ENCODE measurements at places on chromosomes 5 and 9.
A peak's percentile ranks its signal among the peaks of the same experiment; 100 is the strongest.

GRCh38 chr5:65127161-65127901 lies 354.4 kb downstream of the ADAMTS6 start:
- DNase-seq: peak; percentile 15

DNA sequence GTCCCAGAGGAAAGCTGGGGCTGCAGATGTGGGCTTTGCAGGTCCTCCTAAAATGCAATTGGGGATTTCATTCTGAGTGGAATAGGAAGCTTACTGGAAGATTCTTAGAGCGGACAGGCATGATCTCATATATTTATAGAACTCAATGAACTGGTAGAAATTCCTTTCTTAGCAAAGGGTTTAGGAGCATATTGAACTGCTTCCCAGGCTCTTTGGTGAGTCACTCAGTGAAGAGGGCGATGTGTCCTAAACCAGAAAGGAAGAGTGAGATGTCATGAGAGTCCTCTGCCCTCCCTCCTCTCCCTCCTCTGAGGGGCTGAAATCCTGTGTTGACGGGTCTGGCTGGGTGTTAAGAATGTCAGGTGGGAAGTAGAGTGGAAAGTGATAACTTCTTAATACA lies 26.3 kb upstream of the SEMA6A start:
- DNase-seq: peak; percentile 6

GRCh38 chr5:17259630-17260257 lies 42.3 kb downstream of the BASP1 start:
- DNase-seq: no peak

DNA sequence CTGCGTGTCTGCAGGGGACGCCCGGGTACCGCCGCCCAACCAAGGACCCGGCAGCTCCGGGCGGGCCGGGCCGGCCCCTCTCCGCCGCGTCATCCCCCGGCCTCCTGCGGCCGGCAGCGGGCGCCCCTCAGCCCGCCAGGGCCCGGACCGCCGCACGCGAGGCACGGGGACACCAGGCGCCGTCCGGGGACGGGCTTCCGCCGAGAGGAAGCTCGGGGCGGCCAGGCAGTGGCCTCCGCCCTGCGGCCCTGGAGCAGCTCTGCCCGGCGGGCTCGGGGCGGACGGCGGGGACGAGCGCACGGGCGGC lies 373 bp downstream of the FBXW5 start:
- DNase-seq: peak; percentile 22

- no peak for DNase-seq
Observed at GRCh38 chr5:80033513-80033912, 1.6 kb upstream of the THBS4 start.

- DNase-seq: no peak
Observed at GRCh38 chr9:20403346-20403745, 219.0 kb downstream of the MLLT3 start.

GRCh38 chr5:59317023-59317773 lies 576.3 kb downstream of the PDE4D start:
- DNase-seq: peak; percentile 7

GRCh38 chr9:1709347-1709746 lies 305.8 kb upstream of the SMARCA2 start:
- no peak for DNase-seq

Measured in stromal cell of bone marrow (primary cell).